ENCODE measurements at places on chromosomes 7 and 10.

DNA sequence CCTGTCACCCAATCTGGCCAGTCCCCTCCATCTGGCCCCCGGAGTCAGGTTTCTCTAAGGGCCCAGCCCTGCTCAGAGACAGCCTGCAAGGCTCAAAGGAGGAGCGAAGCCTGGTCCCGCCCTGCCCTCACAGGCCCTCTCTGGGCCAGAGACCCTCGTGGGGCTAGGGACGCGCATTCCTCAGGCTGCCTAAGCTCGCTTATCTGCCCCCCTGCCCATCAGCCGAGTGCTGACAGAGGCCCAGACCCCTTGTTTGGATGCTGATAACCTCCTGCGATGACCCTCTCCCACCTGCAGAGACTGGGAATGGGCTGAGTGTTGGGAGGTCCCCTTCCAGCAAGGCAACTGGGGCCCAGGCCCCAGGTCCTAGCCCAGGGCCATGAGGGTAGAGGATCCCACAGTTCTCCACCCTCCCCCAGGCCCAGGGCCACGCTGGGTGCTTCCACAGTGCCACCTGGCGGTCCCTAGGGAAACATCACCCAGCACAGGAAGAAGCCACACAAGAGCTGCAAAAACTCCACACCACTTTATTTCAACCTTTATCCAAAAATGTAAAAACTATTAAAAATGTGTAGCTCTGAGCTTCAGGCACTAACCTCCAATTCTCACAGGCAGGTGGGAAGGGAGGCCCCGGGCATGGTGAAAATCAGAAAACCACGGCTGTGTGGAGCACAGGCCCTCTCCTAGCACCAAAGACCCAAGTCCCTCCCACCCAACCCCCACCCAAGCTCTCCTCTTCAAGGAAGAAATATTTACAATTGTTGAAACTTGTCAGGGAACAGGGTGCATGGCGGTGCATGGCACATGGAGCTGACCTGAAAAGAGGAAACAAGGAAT, 2.2 kb downstream of the NPM3 start:
- no peak for DNase-seq

DNA sequence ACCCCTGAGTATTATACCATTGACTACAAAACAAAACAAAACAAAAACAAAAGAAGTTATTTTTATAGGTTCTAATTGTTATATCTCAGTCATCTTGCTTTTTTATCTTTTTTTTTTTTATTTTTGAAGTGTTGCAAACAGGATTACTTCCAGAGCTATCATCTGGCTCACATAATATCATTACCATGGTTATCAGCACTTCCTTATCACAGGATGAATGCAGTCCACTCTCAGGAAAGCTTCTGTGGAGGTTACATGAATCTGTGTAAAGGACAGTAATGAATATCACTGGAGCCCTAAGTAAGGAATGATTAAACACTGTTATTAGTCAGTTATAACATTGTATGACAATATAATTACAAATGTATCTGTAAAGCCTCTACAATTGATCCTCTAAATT, 451.5 kb downstream of the PLXDC2 start:
- no peak for DNase-seq

GRCh38 chr10:100878291-100878910, 34.4 kb upstream of the SLF2 start:
- no peak for DNase-seq

DNA sequence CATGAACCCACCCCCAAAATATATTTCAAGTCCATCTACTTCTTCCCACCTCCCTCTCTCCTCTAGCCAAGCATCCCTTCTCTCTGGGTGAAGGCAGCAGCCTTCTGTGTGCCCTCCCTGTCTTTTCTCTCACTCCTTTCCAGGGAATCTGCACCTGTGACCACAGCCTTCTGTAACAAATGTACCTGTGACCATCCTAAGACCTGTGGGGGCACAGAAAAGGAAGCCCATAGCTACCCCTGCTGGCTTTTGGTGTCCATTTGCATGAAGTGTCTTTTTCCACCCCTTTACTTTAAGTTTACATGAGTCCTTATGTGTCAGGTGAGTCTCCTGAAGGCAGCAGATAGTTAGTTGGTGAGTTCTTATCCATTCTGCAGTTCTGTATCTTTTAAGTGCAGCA, 2.0 kb upstream of the TBXAS1 start:
- DNase-seq, result no peak

DNA sequence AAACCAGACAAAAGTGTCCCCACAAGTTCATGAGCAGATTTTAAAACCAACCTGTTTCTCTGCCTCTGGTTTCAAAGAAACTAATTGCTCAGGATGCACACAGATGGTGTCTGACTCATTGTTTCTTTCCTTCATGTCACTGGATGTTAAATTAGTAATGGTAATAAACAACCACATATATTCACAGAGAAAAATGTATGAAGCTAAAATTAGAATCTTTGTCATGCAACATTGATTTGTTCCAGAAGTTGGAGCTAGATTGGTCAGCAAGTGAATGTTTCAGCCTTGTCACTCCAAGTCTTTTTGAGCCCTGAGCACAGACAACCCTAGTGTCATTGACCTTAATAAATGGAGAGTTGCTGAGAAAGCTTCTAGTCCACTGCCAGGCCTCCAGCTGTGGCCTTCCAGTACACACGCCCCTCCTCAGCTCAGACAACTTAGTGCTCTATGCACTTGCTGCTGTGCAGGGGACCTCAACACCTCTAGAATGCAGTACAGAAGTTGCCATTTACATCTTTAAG, 175.9 kb downstream of the CCDC71L start:
- no peak for DNase-seq

- no peak for DNase-seq
Measured at GRCh38 chr7:80775482-80775881, 137.0 kb downstream of the CD36 start.

DNA sequence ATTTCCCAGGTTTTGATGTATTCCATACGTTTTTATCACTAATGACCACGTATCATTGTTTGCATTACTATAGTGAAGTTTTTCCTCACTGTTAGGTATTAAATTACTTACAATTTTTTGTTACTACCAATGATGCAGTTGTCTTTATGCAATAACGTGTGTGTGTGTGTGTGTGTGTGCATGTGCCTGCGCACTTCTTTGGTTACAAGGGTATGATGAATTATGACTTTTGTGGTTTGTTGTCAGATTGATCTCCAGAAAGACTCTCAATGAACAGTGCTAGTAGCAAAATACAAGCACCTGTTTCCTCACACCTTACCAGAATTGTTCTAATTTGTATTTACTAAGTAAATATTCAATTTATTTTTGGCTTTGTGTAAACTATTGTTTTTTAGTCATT, 51.5 kb downstream of the MCMBP start:
- no peak for DNase-seq

DNA sequence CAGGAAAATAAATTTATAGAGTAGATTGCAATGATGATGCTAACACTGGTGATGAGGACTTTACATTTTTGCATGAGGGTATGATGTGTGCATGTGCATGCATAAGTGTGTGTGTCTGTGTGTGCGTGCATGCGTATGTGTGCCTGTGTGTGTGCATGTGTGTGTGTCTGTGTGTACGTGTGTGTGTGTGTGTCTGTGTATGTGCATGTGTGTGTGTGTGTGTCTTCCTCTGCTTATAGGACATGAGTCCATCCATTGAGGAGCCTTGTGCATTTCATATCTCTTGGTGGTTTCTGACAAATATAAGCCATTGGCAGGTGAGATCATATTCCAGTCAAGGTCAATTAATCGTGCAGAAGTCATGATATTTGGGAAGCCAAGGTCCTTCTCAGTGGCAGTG, 277.8 kb downstream of the LRMDA start:
- DNase-seq, result no peak

- no peak for DNase-seq
Measured at GRCh38 chr10:103140469-103140868, 52.6 kb downstream of the NT5C2 start.

GRCh38 chr7:79998363-79998762, 136.3 kb upstream of the GNAI1 start:
- no peak for DNase-seq

DNA sequence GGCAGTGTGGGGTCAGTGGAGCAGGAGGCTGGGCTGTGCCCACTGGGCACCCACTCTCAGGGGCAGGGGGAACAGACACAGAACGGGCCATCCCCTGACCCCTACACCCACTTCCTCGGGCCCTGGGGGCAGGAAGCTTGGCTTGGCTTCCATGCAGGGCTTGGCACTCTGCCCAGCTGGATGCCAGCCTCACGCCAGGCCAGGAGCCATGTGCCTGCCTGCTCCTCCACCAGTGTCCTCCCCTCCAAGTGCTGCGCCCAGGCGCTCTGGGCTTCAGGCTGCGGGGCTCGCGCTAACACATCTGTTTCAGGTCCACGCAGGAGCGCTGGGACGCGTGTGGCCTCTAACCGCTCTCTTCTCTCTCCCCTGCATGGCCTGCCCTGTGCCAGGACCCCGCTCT, 12.7 kb downstream of the LDB3 start:
- no peak for DNase-seq

DNA sequence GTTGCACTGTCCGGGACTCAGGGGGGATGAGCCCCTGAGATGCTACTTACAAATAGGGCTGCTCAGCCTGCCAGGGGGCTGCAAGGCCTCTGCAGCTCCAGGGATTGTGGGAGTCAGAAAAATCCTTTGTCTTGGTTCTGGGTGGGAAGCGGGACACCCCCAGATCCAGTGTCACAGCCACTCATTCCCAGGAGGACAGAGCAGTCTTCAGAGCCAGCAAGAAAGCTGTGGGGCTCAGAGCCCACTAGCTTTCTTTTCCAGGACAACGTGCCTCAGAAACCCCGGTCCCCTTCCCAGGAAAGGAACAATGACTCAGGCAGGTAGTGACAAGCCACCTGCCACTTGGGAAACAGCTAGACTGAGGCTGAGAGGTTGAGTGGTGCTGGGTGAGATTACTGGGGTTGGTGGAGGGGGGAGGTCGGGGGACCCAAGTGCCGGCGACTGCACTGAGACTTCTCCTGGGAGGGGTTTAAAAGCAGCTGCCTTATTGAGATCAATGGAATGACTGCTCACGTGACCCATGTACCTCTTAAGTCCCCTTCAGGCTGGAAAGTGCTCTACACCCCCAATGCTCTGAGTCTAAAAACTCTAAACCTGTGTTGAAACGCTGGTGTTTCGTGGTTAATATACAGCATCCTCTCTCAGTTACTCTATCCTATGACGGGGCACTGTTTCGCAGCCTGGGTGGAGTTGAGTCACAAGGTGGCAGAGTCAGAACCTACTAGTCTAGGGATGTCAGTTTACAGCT, 123.6 kb downstream of the UBE2H start:
- no peak for DNase-seq

- DNase-seq, result no peak
Measured at GRCh38 chr10:121339114-121339513, 259.1 kb downstream of the FGFR2 start.

DNA sequence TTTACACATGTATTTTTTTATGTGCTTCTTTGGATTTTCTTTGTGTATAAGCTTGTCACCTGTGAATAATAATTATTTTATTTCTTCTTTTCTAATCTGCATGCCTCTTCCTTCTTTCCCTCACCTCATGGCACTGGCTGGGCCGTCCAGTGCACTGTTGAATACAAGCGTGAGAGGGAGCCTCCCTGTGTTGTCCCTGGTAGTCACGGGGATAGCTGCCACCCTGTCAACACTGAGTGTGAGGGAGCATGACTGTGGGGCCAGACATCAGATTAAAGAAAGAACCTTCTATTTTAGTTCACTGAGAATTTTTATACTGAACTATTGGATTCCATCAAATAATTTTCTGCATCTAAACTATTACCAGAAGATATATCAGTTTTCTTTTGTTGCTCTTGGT, 187.9 kb downstream of the CDC14C start:
- DNase-seq, result no peak

- no peak for DNase-seq
Measured at GRCh38 chr7:134730411-134730829, 49.0 kb upstream of the CALD1 start.

DNA sequence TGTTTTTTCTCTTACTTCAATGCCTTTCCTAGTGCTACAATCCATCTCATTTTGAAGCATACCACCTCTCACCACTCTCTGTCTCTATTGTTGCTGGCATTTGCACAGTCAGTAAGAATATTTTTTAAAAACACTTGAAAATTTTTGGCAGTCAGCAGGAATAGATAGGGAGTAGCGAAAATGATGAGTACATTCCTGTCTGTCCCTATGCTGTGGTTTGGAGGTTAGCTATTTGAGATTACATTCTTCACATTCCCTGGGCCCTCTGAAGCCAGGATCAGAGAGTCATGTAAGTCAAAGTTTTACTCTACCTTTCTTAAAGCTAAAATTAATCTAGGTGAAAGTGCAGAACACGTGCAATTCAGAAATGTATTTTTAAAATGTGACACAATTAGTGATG, 53.0 kb upstream of the MAGI2 start:
- no peak for DNase-seq

All from cerebellar nuclear complex (tissue), 1 donor.